HepG2 (cell line): ENCODE measurements at places on chromosomes 4 and X.

GRCh38 chr4:8345946-8346814, 76.6 kb downstream of the HTRA3 start:
- DNase-seq = no peak

- no peak for DNase-seq
Measured at GRCh38 chrX:7091923-7092322, 55.6 kb upstream of the STS start.

DNA sequence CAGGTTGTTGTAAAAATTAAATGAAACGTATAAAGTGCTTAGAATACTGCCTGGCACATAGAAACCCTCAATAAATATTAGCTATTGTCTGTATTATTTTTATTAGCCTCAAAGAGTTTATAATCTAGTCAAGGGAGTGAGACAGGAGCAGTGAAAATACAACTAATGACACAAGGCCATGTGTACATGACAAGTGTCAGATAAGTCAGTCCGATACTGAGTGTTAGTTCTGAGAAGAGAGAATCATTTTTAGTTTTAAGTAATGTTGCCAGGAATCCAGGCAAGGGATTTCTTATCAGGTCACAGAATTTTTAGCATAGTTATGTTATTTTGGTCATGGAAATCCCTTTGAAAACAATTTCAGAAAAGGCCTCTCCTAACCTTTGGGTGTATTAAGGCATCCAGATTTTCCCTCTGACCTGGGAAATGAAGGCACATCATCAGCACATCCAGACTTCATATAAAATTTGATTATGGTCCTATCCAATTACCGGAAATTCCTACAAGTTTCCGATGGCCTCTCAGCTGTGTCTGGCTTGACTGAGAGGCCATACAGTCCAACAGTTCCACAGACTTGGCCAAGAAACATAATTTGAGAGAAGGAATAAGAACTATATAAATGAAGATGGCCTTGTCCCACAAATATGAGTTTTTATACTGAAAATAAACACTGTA, 35.7 kb downstream of the PPARGC1A start:
- no peak for DNase-seq

GRCh38 chrX:13598877-13599276, 29.5 kb downstream of the EGFL6 start:
- no peak for DNase-seq

- DNase-seq = no peak
Measured at GRCh38 chr4:69038582-69038981, 57.7 kb upstream of the UGT2B7 start.

DNA sequence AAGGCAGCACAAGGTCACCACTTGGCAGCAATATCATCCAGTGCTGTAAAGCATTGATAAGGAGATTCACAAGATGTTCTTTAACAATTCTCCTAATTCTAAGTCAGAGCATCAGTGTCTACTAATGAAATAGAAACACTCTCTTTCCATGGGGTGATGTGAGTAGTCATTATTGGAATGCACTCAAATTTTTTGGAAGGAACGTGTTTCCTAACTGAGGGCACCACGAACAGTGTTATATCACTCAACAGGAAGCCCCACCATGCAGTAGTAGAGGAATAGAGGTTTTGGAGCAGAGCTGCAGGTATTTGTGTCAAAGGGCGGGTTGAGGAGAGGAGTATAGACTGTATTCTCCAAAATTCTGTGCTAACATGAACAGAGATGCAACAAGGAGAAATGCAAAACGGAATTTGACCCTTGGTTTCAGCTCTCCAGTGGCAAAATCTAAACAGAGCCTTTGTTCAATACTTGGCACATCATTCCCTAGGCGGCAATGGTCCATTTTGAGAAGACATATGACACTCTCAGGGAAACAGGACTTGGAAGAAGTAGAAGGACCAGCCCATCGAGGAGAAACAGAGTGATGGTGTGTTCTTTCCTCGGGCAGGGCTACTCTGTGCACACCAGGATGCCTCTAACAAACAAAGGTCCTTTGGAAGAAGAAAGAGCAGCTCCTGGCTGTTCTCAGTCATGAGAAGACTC, 98.9 kb downstream of the CPEB2 start:
- DNase-seq = no peak

DNA sequence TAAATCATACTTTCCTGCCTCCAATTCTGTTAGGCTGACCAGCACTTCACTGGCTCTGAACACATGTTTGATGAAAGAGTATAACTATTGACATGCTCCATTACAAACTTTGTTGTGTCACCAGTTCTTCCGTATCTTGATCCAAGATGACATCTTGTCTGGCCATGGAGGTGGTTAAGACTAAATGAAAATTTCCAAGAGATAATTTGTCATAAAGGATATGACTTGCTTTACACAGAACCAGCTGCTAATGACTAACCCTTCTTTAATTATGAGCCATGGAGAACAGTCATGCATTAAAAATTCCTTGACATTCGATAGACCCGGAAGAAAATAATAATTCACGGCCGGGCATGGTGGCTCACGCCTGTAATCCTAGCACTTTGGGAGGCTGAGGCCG, 17.7 kb upstream of the N4BP2 start:
- DNase-seq = no peak

DNA sequence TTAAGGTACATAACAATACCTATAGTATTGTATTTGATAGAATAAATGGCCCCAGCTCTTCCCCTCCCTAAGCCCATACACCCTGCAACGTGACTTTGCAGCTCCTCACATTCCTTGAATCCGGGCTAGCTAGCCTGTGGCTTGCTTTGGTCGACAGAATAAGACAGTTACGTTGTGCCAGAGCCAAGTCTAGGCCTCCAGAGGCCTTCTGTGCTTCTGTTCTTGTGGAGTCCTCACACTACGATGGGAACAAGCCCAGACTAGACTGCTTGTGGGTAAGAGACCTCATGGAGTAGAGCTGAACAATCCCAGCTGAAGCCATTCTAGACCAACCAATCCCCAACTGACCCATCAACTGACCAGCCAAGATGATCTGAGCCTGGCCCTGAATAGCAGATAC, 102.4 kb upstream of the PLAC1 start:
- DNase-seq = no peak

DNA sequence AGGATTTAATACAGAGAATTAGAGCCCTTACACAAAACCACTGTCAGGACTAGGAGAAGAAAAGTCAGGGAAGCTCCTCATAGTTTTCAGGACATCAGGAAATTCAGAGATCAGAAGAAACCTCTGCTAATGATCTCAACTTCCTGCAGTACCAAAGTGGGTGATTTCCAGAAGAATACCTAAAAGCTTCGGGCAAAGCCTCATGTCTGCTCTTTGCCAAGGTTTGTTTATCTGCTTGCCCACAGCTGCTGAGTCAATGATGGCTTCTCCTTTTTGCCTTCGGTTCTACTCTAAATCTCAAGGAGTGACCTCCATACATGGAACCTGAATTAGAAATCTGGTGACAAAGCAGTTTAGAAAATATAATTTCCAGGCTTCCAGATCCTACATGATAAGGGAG, 68.4 kb downstream of the USP38 start:
- DNase-seq = no peak

GRCh38 chr4:78343682-78344081, 207.9 kb upstream of the ANXA3 start:
- no peak for DNase-seq

- no peak for DNase-seq
Measured at GRCh38 chr4:185774845-185775680, 36.9 kb downstream of the SORBS2 start.

GRCh38 chr4:126993351-126993750, 639.4 kb upstream of the INTU start:
- DNase-seq = no peak

DNA sequence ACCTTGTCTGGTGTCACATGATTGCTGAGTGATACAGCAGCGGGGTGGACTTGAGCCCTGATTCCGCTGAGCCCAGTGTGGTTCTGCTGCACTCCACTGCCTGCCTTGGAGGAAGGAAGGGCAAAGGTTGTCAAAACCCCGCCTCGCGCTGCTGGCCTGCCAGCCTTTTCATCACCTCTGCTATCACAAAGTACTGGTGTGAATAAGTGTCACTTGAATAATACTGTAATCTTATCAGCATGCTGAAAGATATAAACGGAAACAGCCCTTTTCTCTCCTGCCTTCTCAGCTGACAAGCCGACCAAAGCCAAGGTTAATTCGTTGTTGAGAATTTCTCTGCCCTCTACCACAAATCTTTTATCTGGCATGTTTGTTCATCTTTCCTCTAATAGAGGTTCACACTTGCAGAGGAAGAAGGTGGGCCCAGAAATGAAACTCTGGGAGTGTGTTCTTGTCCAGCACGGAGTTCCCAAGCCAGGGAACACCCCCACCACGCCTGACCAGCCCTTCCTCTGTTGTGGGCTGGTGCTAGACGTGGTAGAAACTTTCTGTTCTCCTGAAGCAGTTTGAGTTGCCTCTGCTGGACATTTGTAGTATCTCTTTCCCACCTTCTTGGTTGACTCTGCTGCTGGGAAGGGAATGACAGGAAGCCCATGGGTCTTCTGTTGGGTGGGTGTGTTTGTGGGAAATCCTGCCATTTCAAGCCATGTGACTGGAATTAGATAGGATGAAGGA, 21.5 kb downstream of the FHDC1 start:
- DNase-seq = no peak

- no peak for DNase-seq
Measured at GRCh38 chr4:70936200-70936787, 34.1 kb downstream of the MOB1B start.

GRCh38 chr4:94766856-94767255, 9.1 kb downstream of the BMPR1B start:
- DNase-seq = no peak

DNA sequence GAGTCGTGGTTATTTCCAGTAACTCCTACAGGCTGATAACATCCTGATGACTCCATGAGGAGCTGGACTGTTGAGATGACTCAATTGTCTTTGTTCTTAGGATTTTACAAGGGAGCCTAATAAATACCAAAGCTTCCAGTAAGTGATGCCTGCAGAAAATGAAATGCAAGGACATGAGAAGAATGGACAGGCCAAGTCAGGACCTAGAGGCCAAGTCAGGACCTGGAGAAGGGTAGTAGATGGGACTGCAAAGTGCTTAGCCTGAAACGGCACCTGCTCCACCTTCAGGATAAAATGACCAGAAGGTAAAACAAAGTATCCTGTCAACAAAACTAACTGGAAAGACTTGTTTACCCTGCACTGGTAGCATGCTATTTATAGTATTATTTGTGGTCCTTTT, 6.4 kb upstream of the SLC10A6 start:
- DNase-seq = no peak

GRCh38 chr4:173252024-173252935, 81.9 kb downstream of the HMGB2 start:
- peak; percentile 22 for DNase-seq

- no peak for DNase-seq
Measured at GRCh38 chrX:152220606-152221005, 82.2 kb upstream of the MAGEA10 start.

GRCh38 chrX:76279007-76279406, 106.1 kb downstream of the PBDC1 start:
- DNase-seq = peak; percentile 37
